Colonic mucosa (tissue), 4 donors: ENCODE measurements at places on chromosomes 6 and 20.

- H3K27ac ChIP-seq: peak overlapping the region; percentile 84
- H3K27me3 ChIP-seq: no peaks in the 10 kb centered on the region
- peak overlapping the region; percentile 53 for H3K4me3 ChIP-seq
- peaks cover 4% of the 10 kb centered on the region for H3K4me1 ChIP-seq
These were observed 6.3 kb upstream of the DHX16 start for GRCh38 chr6:30678964-30679726.

GRCh38 chr6:163837691-163838431 is 423.3 kb downstream of the QKI start:
- H3K4me3 ChIP-seq: no peak overlapping the region
- H3K27me3 ChIP-seq: no peaks in the 10 kb centered on the region
- H3K4me1 ChIP-seq: no peaks in the 10 kb centered on the region
- no peaks in the 10 kb centered on the region for H3K36me3 ChIP-seq
- H3K27ac ChIP-seq: no peak overlapping the region

- H3K27me3 ChIP-seq: no peaks in the 10 kb centered on the region
- no peak overlapping the region for H3K27ac ChIP-seq
- peak; percentile 43 for DNase-seq
- H3K36me3 ChIP-seq: no peaks in the 10 kb centered on the region
These were observed 86.2 kb downstream of the VEGFA start for GRCh38 chr6:43856005-43856765.

GRCh38 chr20:19850198-19850533 is 92.1 kb downstream of the RIN2 start:
- DNase-seq: peak; percentile 32
- H3K27ac ChIP-seq: no peak overlapping the region
- no peaks in the 10 kb centered on the region for H3K4me1 ChIP-seq
- H3K27me3 ChIP-seq: no peaks in the 10 kb centered on the region
- no peaks in the 10 kb centered on the region for H3K36me3 ChIP-seq
- no peak overlapping the region for H3K4me3 ChIP-seq

DNA sequence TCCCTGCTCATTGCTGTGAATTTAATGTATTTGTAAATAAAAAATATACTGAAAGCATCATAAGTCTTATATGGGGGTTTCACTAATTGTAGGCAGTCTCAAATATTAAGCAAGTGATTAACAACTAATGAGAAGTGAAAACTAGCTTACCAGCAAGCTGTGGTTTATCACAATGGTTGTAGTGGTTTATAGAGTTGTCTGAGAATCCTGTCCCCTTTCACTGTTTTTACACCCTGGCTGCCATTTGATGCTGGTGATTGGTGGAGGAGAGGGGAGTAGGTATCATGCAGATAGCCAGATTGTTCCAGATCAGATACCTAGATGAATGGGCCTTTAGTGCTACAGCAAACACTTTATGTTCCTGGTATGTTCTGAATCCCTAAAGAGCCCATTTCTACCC is 6.0 kb downstream of the MKKS start:
- H3K4me3 ChIP-seq: no peak overlapping the region
- peaks cover 6% of the 10 kb centered on the region for H3K4me1 ChIP-seq

DNA sequence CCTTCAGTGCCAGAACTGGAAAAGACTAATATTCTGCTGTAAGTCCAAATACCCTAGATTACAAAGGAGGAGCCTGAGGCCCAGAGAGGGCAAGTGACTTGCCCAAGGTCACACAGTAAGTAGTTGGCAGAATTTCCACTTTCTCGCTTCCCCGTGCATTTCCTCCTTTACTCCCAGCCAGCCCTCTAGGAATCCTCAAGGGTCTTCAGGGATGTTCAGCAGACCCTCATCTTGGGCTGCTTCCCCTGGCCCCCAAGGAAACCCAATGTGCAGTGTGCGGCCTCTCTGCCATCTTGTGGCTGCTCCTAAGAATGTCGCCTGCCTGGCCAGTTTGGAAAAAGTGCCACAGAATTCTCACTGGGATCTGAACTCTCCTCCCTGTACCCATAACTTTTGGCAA is 217.7 kb upstream of the LRFN2 start:
- H3K27me3 ChIP-seq: no peaks in the 10 kb centered on the region
- H3K36me3 ChIP-seq: no peaks in the 10 kb centered on the region
- DNase-seq: no peak
- no peak overlapping the region for H3K27ac ChIP-seq

- H3K4me1 ChIP-seq: no peaks in the 10 kb centered on the region
- H3K27me3 ChIP-seq: no peaks in the 10 kb centered on the region
- H3K36me3 ChIP-seq: no peaks in the 10 kb centered on the region
- H3K4me3 ChIP-seq: no peak overlapping the region
- peak overlapping the region; percentile 54 for H3K27ac ChIP-seq
These were observed 61.6 kb upstream of the DSP start for GRCh38 chr6:7479801-7480266.

GRCh38 chr6:111777357-111777756 is 95.9 kb downstream of the FYN start:
- H3K27me3 ChIP-seq: no peaks in the 10 kb centered on the region
- no peak for DNase-seq
- H3K27ac ChIP-seq: no peak overlapping the region
- H3K36me3 ChIP-seq: no peaks in the 10 kb centered on the region
- H3K4me1 ChIP-seq: no peaks in the 10 kb centered on the region

- no peaks in the 10 kb centered on the region for H3K27me3 ChIP-seq
- no peak for DNase-seq
- no peaks in the 10 kb centered on the region for H3K36me3 ChIP-seq
- H3K27ac ChIP-seq: no peak overlapping the region
- no peak overlapping the region for H3K4me3 ChIP-seq
These were observed 517.0 kb upstream of the CITED2 start for GRCh38 chr6:139891471-139891870.

GRCh38 chr6:130252527-130253237 is 29.9 kb upstream of the SAMD3 start:
- H3K36me3 ChIP-seq: no peaks in the 10 kb centered on the region
- no peak for DNase-seq
- no peak overlapping the region for H3K4me3 ChIP-seq
- H3K4me1 ChIP-seq: no peaks in the 10 kb centered on the region

DNA sequence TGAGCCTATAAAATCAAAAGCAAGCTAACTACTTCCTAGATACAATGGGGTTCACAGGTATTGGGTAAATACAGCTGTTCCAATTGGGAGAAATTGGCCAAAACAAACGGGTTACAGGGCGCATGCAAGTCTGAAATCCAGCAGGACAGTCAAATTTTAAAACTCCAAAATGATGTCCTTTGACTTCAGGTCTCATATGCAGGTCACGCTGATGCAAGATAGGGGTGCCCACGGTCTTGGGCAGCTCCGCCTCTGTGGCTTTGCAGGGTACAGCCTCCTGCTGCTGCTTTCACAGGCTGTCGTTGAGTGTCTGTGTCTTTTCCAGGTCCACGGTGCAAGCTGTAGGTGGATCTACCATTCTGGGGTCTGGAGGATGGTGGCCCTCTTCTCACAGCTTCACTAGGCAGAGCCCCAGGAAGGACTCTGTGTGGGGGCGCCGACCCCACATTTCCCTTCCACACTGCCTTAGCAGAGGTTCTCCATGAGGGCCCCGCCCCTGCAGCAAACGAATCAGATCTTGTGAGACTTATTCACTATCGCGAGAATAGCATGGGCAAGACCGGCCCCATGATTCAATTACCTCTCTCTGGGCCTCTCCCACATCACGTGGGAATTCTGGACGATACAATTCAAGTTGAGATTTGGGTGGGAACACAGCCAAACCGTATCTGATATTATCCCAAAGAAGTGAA is 11.9 kb upstream of the SMIM29 start:
- no peaks in the 10 kb centered on the region for H3K4me1 ChIP-seq
- H3K27ac ChIP-seq: no peak overlapping the region
- DNase-seq: no peak
- no peaks in the 10 kb centered on the region for H3K36me3 ChIP-seq
- H3K27me3 ChIP-seq: no peaks in the 10 kb centered on the region

- DNase-seq: no peak
- no peaks in the 10 kb centered on the region for H3K36me3 ChIP-seq
- H3K4me3 ChIP-seq: no peak overlapping the region
- H3K4me1 ChIP-seq: no peaks in the 10 kb centered on the region
- no peaks in the 10 kb centered on the region for H3K27me3 ChIP-seq
- H3K27ac ChIP-seq: no peak overlapping the region
These were observed 189.4 kb downstream of the ZFP64 start for GRCh38 chr20:52001999-52002666.

DNA sequence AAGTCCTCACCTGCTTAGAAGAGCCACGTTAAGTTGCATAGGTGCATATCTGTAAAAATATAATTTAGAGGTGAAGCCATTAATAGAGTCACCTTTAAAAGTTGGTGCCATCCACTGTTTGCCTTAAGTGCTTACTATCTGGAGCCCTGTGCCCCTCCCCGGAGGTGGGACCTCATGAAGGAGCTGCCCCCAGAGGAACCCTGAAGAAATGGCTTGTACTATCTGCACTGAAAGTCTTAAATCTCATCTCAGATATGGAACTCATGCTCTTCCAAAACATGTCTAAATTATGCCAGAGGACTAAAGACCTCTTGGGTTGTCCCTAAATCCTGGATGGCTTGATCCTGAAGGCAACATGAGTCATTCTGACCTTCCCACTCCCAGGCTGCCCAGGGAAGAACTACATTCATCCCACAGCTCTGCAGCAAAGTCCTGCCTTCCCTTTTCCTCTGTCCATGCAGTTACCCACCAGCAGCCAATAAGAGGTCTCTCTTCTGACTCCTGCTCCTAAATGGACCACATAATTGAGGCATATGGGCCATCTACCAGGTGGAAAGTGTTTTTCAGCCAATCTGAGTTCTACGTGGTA is 85.3 kb downstream of the ASXL1 start:
- no peaks in the 10 kb centered on the region for H3K4me1 ChIP-seq
- no peak overlapping the region for H3K4me3 ChIP-seq
- H3K27ac ChIP-seq: no peak overlapping the region

- H3K4me1 ChIP-seq: no peaks in the 10 kb centered on the region
- no peak overlapping the region for H3K27ac ChIP-seq
- no peak for DNase-seq
- no peaks in the 10 kb centered on the region for H3K27me3 ChIP-seq
These were observed 124.0 kb downstream of the LAMA2 start for GRCh38 chr6:129006724-129007514.

- DNase-seq: peak; percentile 93
- no peaks in the 10 kb centered on the region for H3K27me3 ChIP-seq
- peaks cover 29% of the 10 kb centered on the region for H3K4me1 ChIP-seq
- H3K36me3 ChIP-seq: no peaks in the 10 kb centered on the region
These were observed 36.2 kb downstream of the VEGFA start for GRCh38 chr6:43806043-43806757.

DNA sequence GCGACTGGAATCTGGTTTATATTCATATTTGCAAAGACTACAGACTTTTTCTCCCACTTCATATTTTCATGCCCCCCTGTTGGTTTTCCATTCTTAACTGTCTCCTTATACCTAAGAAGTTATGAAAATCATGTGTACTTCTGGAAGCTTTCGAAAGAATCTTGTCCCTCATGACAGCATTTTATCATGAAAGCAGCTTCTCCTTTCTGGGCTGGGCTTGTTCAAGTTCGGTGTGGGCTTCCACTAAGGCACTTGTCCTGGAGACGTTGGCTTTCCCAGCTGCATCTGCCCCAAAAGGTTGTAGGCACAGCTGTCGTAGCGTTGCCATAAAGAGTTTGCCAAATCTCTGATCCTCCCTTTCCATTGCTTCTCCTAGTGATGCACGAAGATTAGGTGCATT is 56.5 kb downstream of the RPRD1B start:
- H3K27ac ChIP-seq: no peak overlapping the region
- H3K27me3 ChIP-seq: no peaks in the 10 kb centered on the region
- H3K36me3 ChIP-seq: peaks cover 4% of the 10 kb centered on the region

- H3K36me3 ChIP-seq: no peaks in the 10 kb centered on the region
- H3K4me3 ChIP-seq: no peak overlapping the region
- H3K27ac ChIP-seq: no peak overlapping the region
- H3K27me3 ChIP-seq: no peaks in the 10 kb centered on the region
These were observed 71.4 kb upstream of the TCF21 start for GRCh38 chr6:133817460-133818047.

DNA sequence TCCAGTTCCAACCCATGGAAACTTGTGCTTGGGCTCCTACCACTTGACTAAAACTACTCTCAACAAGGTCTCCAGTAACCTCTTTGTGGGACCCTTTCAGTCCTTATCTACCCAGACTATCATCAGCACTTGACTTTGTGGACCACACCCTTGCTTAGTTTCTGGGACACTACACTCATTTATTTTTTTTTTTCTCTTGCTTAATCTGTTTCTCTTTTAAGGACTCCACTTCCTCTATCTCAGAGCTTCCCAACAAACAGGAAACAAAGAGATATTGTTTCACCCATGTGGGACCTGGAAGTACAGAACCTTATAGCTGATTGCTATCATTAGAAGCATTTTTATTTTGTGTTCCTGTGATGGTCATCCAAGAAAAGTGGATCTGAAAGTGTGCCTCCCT is 28.8 kb upstream of the ME1 start:
- H3K36me3 ChIP-seq: no peaks in the 10 kb centered on the region
- H3K4me1 ChIP-seq: no peaks in the 10 kb centered on the region
- DNase-seq: no peak
- no peak overlapping the region for H3K27ac ChIP-seq
- H3K27me3 ChIP-seq: no peaks in the 10 kb centered on the region

DNA sequence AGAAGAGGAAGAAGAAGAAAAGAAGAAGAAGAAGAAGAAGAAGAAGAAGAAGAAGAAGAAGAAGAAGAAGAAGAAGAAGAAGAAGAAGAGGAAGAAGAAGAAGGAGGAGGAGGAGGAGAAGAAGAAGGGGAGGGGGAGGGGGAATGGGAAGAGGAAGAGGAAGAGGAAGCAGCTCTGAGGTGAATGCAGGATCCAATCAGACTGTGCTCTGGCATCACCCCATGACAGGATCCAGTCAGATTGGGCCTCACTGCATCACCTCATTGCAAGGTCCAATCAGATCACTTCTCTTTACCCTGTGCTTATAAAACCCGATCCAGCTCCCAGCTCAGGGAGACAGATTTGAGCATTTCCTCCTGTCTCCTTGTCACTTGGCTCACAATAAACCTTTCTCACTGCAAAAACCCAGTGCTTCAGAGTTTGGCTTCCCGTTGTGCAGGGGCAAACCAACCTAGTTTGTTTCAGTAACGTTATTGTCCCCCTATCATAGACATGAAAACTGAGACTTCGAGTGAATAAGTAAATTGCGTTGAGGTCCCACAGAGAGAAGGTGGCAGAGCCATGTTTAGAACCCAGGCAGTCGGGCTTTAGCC is 28.6 kb upstream of the YWHAB start:
- DNase-seq: no peak
- H3K4me3 ChIP-seq: no peak overlapping the region
- H3K36me3 ChIP-seq: no peaks in the 10 kb centered on the region
- H3K27me3 ChIP-seq: no peaks in the 10 kb centered on the region

DNA sequence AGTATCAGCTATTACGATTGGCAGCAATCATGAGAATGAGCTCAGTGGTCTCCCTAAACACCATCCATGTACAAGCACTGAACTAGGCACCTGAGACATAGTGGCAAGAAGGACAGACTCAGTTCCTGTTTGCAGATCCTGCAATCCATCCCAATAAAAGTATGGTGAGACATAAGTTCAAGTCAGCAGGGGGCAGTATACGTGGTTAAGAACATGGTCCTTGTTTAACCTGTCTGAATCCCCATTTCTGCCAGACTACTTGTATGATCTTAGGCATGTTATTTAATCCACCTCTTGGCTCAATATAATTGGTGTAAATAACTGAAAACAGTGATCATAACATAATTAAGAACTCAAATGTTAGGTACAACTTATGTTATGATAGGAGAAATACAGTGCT is 33.2 kb upstream of the PNISR start:
- H3K36me3 ChIP-seq: no peaks in the 10 kb centered on the region
- H3K4me3 ChIP-seq: no peak overlapping the region
- no peak for DNase-seq
- no peaks in the 10 kb centered on the region for H3K27me3 ChIP-seq
- H3K27ac ChIP-seq: no peak overlapping the region
- no peaks in the 10 kb centered on the region for H3K4me1 ChIP-seq

GRCh38 chr20:37543828-37544227 is 16.2 kb upstream of the BLCAP start:
- H3K36me3 ChIP-seq: no peaks in the 10 kb centered on the region
- H3K27me3 ChIP-seq: no peaks in the 10 kb centered on the region
- peaks cover 5% of the 10 kb centered on the region for H3K4me1 ChIP-seq
